ENCODE measurements at places on chromosomes 1 and 21.

DNA sequence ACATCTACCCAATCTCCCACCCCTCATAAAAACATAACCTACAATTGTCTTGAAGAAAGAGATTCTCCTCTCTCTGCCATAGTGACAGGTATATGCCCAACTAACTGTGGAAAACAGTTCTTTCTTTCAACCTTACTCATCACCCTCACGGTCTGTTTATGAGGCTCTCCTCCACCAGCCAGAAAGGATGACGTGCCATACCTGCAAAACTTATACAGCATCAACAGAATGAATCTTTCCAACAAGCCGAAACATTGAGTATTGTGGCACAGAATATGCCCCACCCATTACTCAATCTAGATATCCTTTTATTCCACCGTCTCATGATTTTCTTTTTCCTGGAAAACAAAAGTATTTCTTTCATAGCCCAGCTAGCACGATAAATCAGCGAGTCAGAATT, 55.7 kb downstream of the RBM11 start:
- no peak for DNase-seq

DNA sequence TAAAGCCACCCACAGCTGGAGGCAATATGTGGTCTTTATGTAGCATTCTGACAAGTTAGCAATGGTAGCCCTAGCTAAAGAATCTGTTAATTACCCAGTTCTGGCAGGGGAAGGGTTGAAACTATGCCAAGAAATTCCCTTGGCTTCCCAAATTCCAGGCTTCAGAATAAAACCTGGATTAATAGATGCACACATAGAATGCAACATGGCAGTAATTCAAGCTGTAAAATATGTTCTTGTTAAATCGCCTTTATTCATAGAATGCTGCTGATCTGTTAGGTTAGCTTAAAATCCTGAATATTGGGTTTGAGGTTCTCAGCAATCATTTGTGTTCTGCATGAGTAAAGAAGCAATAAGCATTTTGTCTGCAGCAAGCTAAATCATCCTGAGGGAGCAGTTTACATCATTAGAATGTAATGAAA, 80.1 kb downstream of the ZNF326 start:
- peak; percentile 61 for DNase-seq

GRCh38 chr1:241457421-241457820, 62.1 kb downstream of the FH start:
- no peak for DNase-seq

DNA sequence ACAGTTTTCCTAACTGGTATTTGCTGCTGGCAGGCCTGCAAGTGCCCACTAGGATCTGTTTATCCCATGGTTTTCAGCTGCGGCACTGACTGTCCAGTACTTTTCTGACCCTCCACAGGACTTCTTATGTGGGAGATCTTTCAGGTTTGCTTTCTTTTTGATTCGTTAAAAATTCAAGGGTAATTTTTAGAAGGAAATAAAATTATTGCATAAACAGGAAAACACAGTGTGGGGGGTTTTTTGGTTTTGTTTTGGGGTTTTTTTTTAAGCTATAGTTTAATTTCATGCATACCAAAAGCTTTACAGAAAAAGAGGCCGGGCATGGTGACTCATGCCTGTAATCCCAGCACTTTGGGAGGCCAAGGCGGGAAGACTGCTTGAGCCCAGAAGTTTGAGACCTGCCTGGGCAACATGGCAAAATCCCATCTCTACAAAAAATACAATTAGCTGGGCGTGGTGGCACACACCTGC, 3.6 kb downstream of the NIBAN1 start:
- DNase-seq = no peak

DNA sequence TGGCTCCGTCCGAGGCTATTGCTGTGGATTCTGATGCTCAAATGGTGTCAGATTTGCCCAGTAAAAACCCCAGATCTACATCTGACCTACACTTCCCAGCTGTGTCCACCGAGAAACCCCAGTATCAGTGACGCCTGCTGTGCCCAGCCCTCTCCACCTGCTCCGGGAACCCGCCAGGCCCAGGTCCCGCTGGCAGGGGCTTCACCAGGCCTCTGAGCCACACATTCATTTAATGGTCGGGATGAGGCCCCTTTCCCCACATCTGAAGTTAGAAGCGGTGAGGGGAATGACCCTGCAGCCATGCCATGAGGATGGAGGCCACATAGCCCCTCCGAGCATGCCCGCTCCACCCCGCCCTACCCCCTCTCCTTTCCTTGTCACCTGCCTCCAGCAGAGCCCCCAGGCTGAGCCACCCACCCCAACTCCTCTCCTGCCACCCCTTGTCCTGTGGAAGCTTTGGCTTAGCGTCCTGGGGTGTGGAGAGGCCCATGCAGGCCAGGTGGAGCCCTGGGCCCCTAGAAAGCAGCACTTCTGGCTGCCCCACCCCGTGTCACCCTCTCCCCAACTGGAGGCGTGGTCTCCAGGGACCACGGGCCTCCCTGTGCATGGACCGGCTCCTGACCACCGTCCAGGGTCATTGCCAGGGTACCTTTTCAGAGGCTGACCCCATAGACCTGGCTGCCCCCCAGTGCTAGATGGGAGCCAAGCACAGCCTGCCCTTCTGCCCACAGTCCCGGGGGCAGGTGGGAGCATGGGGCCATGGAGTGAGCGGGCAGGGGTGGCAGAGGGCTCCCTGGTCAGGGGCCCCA, 8.0 kb downstream of the TNFRSF14 start:
- no peak for DNase-seq

- no peak for DNase-seq
Observed at GRCh38 chr1:26003756-26004155, 5.9 kb upstream of the PAFAH2 start.

GRCh38 chr1:210223226-210223904, 9.2 kb upstream of the SERTAD4 start:
- no peak for DNase-seq

- DNase-seq = no peak
Observed at GRCh38 chr1:238329671-238330070, 438.9 kb upstream of the ZP4 start.

DNA sequence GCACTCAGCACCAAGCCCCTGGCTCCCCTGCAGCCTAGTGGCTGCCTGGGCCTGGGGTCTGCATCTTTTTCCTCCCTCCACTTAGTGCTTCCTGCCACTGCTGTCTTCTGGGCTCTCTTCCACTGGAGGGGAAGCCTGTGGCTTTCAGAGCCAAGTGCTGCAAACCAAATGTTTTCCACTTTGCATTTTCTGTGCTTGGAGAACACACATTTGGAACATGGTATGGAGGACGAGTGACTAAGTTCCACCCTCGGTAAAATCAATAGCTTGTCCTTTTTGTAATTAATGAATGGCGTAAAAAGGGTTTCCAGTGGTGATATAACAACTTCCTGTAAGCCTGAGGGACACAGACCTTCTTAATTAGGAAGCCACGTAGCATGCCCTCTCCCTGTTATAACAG, 10.1 kb upstream of the GPR153 start:
- DNase-seq = no peak
